ENCODE measurements at places on chromosomes 2 and 18.

- no peak for DNase-seq
These were observed 74.4 kb downstream of the MEIS1 start for GRCh38 chr2:66509326-66509811.

DNA sequence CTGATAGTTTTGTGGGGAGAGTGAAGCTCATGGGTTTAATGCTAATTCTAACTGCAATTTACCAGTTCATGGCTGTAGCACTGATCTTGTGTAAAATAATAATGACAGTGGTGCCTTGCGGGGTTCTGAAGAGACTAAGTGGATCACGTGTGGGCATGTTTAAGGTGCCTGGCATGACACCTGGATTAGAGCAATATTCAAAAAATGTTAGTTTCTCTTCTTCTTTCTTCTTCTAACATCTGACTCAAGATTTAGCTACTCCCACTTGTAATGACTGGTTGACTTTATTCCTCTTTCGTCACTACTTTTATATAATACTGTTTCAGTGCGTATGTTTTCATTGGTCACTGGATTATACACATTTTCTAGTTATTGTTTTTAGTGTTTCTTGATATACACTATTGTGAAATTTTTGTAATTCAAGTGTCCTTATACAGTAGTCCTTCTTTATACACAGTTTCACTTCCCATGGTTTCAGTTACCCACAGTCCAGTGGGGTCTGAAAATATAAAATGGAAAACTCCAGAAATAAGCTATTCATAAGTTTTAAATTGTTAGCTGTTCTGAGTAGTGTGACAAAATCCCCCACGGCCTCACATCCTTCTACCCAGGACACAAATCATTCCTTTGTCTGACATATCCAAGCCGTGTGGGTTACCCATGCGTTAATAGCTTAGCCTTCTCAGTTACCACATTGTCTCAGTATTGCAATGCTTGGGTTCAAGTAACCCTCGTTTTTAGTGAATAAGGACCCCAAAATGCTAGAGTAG lies 662.2 kb upstream of the CNTNAP5 start:
- no peak for DNase-seq

GRCh38 chr2:65159906-65160305 lies 30.0 kb upstream of the RAB1A start:
- DNase-seq, result no peak

- DNase-seq, result no peak
These were observed 306.2 kb downstream of the KIAA1328 start for GRCh38 chr18:37135177-37135576.

- no peak for DNase-seq
These were observed 7.7 kb upstream of the POU3F3 start for GRCh38 chr2:104845946-104846785.

GRCh38 chr2:145548479-145548878 lies 1028.6 kb upstream of the ZEB2 start:
- DNase-seq, result no peak

GRCh38 chr2:224591220-224591619 lies 6.1 kb upstream of the CUL3 start:
- no peak for DNase-seq

DNA sequence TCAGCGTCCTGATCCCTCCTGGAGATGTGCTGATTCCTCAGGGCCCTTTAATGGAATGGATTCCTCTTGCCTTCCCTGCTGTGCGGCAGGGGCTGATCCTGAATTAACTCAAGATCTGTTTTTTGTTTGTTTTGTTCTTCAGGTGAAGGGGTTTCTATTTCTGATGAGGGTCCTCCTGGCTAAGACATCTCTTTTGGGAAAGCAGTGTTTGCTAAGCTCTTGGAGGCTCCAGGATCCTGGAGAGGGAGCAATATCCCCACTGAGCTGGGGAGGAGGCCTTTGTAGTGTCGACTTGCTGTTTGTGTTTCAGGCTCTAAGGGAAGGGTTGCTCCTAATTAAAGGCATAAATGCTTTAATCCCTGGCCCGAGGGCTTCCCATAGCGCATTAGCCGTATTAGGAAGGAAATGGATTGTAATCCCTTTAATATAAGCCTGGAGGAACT lies 65.3 kb upstream of the FOXI3 start:
- no peak for DNase-seq

GRCh38 chr2:237466211-237466610 lies 20.8 kb upstream of the MLPH start:
- no peak for DNase-seq

GRCh38 chr2:51387235-51387634 lies 355.3 kb upstream of the NRXN1 start:
- no peak for DNase-seq

- DNase-seq, result no peak
These were observed 6.6 kb upstream of the BAZ2B start for GRCh38 chr2:159622966-159623365.

GRCh38 chr2:45141883-45142866 lies 132.9 kb upstream of the SIX2 start:
- no peak for DNase-seq

DNA sequence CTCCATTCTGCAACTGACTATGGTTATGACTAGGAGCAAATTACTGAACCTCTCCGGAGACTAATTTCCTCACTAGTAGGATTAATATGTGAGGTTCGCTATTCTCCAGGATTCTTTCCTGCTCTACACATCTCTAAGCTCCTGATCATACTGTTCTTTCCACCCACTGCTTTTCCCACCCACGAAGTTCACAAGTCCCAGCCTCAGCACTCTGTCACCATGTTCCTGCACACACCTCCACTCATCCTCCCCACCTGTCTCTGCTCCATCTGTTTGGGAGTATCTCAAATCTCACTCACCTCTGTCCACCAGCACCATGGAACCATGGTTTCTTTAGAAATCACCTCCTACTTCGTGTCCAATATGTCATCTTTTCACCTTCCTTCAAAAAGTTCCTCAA lies 185.3 kb downstream of the LRATD1 start:
- DNase-seq, result no peak

GRCh38 chr2:21407851-21408250 lies 284.1 kb downstream of the TDRD15 start:
- no peak for DNase-seq

- DNase-seq, result no peak
These were observed 17.3 kb upstream of the EPC2 start for GRCh38 chr2:148627224-148627623.

GRCh38 chr2:17188721-17189120 lies 329.5 kb downstream of the RAD51AP2 start:
- no peak for DNase-seq

GRCh38 chr18:37346048-37346447 lies 219.6 kb downstream of the CELF4 start:
- DNase-seq, result no peak

GRCh38 chr2:23939987-23940717 lies at the start of gene UBXN2A:
UBXN2A (plus strand) TSS chr2:23940463; CDS start chr2:23958315, 17,852 bp downstream.
- DNase-seq, result peak; percentile 63

DNA sequence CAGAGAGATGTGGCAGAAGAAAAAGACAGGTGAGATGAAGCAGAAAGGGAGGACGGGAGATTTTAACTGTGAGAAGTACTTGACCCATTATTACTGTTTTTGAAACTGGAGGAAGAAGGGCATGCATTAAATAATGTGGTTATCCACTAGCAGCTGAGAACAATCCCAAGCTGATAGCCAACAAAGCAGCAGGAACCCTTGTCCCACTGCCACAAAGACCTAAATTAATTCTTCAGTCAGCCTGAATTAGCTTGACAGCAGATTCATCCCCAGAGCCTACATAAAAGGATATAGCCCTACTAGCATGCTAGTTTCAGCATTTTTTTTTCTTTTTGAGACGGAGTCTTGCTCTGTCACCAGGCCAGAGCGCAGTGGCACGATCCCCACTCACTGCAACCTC lies 19.5 kb upstream of the REG3A start:
- DNase-seq, result no peak

DNA sequence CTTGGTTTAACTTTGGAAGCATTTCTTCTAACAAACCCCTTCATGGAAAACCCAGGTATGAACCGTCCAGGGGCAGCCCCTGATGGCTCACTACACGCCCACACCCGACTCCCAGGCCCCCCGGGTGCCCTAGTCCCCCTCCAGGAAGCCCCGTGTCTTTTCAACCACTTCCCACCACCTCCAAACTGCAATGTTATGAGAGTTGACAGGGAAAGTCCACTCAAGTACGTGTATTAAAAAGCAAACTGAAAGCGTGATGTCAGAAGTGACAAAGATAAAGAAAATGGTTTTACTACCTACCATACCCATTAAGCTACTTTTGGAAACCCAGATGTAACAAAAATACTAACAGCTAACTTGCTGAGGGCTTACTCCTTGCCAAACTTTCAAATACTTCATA lies 51.5 kb downstream of the L3MBTL4 start:
- no peak for DNase-seq

- no peak for DNase-seq
These were observed 135.7 kb downstream of the INHBB start for GRCh38 chr2:120481446-120482194.
